Temporal lobe (tissue), 4 donors: ENCODE measurements at places on chromosomes 1 and 21. TPM values are rescaled to one million over a fixed set of nuclear protein-coding genes. Genes with fewer than 3 reads are reported as not detected.

The NAV1 gene
- total RNA-seq = 78.4 TPM

The PCP4L1 gene
- 3.0 TPM for total RNA-seq

The SYPL2 gene
- under 0.01 TPM for total RNA-seq

The COL11A1 gene
- 27.3 TPM for total RNA-seq

The TLCD4 gene
- 9.1 TPM for total RNA-seq

The C1orf56 gene
- total RNA-seq = 3.0 TPM

The OR10J1 gene
- not detected for total RNA-seq

The CYP4B1 gene
- total RNA-seq = under 0.01 TPM

The HMGCL gene
- total RNA-seq = 8.4 TPM

The C1QTNF12 gene
- 0.25 TPM for total RNA-seq

The RAB42 gene
- total RNA-seq = 3.2 TPM

The KCNE2 gene
- total RNA-seq = 0.25 TPM

The RIMKLA gene
- total RNA-seq = 20.9 TPM
